SK-N-DZ (cell line): ENCODE measurements at places on chromosomes 5 and 9.
A peak's percentile ranks its signal among the peaks of the same experiment; 100 is the strongest.

DNA sequence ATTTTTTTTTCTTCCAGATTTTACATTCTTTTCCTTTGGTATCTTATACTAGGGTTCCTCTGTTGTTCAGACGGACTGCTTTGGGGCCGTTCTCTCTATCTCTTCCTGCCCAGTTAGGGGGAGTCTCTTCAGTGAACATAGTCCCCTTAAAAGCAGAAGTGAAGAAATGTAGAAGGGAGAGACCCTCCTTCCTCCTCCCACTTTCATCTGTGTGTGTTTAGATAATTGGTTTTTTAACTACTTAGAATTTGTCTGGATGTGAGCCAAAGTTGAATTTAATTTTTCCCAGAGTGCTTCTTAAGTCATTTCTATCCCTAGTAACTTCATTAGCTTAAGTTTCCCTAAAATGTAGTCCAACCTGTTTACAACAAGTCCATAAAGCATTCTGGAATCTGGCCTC is 167.5 kb downstream of the HACD4 start:
- no peak for DNase-seq

- DNase-seq = no peak
These were observed 404.6 kb downstream of the GADD45G start for GRCh38 chr9:90009447-90009846.

GRCh38 chr5:69364414-69364813 is 4.9 kb downstream of the AK6 start:
- peak; percentile 15 for DNase-seq

DNA sequence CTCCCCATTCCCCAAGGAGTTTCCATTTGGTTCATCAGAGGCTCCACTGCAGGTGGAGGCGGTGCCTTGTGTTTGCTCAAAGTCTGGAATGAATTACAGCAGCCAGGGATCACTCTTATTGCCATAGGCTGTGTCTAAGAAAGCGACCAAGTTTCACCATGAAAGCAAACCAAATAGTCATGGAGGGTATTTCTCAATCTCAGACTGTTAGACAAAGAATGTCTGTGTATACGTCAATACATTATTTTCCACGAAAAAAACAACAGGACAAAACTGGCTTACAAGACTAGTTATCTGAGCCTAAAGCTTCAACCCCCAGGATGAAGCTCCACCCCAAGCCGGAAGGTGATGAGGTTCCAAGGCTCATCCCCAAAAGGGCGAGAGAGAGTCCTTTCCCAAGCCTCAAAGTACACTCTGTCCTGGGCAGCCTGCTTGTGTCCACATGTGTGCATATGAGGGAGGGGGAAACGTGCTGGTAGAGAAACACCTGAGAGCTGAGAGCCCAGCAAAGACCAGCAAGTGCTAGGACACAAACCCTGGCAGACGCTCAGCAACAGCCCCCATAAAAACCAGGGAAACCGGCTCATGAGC is 4.3 kb downstream of the B4GALT1 start:
- no peak for DNase-seq

DNA sequence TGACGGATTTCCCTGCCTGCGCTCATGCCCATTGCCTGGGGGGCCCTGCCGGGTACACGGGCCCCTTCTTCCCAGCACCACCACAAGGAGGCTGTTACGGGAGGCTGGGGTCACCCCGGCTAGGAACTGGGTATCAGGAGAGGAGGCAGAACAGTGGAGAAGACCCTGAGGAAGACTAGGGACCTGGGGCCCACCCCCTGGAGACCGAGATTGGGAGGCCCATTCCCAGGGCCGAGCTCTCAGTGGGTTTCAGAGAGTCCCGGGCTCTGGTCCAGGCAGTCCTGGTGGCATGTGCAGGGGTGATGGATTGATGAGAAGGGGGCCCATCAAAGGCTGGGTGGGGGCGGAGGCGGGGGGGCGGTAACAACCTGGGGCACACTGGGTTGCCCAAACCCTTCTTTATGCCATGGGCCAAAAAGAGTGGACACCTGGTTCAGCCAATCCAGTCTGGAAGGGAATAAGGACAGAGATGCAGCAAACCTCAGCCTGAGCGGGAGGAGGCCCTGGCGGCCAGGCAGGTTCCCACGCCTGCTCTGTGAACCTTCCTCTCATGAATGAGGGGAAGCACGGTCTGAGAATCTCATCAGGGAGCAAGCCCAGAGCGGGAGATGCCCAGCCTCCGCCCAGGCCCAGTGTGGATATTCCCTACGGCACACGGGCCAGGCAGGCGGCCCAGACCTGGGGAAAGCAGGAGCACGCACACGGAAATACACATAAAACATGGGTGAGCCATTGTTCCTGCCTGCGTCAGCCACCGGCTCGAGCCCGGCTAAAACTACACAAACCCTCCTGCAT is 785 bp upstream of the P4HA2 start:
- DNase-seq = no peak
